ENCODE measurements at places on chromosomes 3 and 15.

DNA sequence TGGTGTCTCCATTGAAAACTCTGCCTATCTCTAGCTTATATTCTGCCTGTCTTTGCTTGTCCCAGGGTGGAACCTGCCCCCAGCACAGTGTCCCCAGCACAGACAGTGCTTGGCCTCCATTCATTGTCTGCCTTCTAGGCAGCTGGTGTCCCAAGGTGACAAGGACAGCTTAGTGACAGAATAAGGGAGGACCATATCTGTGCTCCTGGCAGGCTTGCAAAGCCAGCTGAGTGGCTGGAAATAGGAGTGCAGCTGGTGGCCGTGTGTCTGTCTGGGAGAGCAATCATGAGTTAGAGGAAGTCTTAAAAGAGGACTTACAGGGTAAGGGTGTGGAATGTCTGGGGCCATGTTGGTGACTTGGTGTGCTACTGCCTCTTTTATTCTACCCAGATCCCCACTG lies 33.4 kb downstream of the SCN5A start:
- no peak for DNase-seq

DNA sequence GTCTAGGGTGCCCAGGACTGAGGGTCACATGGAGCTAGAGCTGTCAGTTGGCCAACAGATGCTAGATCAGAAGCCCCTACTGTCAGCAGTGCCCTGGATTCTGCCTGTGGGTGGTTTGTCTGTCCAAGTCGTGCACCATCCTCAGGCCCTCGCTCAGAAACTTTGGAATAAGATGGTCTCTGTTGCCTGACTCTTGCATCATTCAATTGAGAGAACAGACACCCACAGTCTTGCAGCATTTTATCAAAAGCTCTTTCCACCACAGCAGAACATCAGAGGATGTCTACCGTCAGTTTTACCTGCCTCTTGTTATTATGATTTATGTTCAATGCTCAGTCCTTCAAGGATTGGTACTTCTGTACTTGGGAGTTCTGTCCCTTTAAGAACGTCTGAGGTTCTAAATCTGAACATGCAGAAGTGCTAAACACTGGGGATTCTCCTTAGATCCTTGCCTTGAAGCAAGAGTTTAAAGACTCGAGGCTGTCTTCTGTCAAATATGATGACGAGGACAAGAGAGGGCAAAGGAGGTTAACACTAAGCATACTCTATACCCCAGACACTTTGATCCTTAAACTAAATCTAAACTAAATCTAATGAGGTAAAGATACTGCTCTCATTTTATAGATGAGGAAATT lies 4.8 kb downstream of the AQP9 start:
- no peak for DNase-seq

GRCh38 chr3:141552440-141552991 lies 65.7 kb downstream of the RASA2 start:
- DNase-seq, result no peak

- peak; percentile 51 for DNase-seq
These were observed 325.3 kb downstream of the THSD4 start for GRCh38 chr15:71440489-71441110.

- DNase-seq, result no peak
These were observed 138.1 kb downstream of the CHDH start for GRCh38 chr3:53708001-53708621.

- DNase-seq, result no peak
These were observed 346.6 kb downstream of the CNTN6 start for GRCh38 chr3:1439395-1439794.

DNA sequence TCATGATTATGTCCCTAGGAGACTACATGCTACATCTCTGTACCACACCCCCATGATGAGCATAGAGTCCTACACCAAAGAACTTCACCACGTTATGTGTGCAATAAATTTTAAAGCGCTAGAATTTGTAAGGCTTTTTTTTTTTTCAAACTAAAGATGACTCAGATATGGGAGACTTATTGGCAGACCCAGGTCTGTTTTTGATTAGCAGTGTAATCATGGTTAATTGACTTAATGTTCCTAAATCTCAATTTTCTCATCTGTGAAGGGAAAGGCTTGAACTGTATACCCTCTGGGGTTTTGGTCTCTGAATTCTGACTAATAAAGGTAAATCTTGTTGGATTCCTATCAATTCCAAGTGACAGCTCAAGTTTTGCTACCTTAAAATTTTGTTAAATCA lies 26.4 kb downstream of the ABI3BP start:
- no peak for DNase-seq

- DNase-seq, result no peak
These were observed 71.4 kb upstream of the ROPN1 start for GRCh38 chr3:124063197-124063909.

GRCh38 chr3:134761213-134761612 lies 33.8 kb upstream of the EPHB1 start:
- DNase-seq, result no peak

DNA sequence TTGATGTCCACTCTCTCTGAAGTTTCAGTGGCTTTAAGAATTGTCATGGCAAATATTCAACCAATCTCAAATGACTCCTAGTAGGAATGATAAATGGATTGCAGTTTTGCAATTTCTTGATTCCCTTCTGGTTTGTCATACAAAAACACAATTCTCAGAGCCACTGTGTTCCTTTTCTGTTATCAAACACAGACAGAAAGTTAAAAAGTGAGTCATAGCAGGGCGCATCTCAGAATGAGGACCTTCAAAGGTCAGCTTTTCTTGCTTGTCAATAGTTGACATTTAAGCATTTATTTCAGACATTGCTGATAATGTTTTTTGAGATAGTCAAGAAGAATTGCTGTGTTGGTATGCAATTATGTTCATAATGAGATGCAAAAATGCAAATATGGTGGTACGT lies 405.9 kb downstream of the NR2F2 start:
- DNase-seq, result no peak

DNA sequence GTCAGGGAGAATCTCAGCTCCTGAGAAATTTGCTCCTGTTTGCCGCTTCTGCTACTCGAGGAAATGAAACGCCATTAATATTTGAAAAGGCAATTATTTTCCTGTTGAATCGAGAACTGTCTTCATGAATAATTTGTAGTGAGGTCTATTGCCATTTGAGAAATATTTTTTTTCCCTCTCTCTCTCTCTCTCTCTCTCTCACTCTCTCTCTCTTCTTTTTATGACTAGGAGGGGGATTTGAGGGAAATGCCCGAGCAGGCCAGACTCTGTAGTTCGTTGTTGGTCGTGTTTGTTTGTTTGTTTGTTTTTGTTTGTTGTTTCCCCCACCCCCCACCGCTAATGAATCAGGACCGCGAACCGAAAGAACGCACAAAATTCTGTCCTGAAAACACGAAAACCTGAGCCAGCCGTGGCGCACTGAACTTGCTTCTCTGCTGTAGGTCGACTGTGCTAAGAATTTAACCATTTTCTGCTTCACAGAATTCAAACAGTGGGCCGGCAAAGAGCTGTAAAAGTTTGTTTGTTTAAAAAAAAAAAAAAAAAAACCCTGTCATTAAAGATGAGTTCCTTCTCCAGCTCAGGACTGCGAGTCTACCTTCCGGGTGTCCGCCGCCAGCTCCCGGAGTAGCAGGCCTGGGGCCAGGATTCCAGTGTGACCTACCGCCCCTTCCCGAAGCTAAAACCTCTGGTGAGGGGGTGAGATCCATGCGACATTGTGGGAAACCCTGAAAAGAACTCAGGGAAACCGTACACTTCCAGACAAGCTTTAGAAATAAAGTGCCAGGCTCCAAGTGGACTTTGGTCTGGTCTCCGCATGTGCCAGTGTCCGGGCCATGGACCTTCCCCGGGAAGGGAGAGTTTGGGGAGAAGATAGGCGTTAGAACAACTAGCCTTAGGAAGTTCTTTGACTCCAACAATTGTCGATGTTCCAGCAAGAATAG lies 12.1 kb downstream of the ZIC4 start:
- DNase-seq, result no peak

- DNase-seq, result no peak
These were observed 6.4 kb downstream of the ROBO1 start for GRCh38 chr3:79761441-79761840.

- peak; percentile 94 for DNase-seq
These were observed 1028.6 kb downstream of the OTOL1 start for GRCh38 chr3:162525066-162525742.

DNA sequence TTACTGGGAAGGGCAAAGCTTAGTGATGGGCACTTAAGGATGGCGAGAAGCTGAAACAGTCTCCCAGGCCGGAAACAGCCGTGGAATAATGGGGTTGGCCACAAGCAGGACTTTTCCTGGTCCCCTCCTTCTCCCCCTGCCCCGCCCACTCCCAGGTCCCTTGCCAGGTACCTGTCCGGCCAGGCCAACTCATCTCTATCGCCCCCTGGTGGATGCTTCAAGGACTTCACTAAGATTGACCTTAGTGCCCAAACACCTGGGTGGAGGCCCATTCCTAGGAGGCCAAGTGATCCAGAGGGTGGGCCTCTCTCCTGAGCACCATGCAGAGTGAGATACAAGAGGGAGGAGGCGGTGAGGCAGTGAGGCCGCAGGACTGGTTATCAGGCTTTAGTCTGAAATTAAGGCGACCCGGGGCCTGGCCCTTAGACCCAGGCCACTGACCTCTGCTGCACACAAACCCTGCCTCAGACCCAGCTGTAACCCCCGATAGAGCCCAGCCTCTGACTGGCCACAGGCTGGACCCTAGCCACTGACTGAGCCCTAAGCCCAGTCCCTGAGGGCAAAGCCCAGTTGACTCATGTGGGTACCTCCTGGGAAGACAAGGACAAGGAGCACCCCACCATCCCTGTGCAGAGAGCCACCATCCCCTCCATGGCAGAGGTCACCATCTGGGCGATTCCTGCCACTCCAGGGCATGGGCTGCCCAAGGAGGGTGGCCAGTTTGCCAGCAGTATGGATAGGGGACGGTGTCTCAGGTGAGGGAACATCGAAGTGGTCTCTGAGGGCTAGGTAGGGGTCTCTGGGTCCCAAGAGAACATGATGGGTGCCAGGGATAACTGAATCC lies 37.6 kb downstream of the VIPR1 start:
- DNase-seq, result no peak

DNA sequence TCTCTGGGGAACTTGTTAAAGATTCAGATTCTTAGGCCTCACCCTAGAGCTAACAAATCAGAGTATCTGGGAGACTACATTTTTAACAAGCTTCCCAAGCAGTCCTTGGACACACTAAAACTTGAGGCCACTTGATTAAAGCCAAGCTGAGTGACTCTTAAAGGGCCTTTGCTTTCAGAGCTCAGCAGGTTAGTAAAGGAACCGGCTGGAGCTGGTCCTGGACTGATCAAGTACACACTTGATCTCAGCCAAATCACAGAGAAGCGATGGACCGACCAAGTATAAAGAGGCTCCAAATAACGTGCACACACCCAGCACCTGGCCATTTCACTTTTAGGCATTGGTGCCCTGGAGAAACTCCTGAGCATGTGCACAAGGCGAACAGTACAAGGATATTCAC lies 12.9 kb upstream of the TM6SF1 start:
- DNase-seq, result no peak

GRCh38 chr15:92365084-92365483 lies 28.6 kb upstream of the ST8SIA2 start:
- DNase-seq, result no peak

DNA sequence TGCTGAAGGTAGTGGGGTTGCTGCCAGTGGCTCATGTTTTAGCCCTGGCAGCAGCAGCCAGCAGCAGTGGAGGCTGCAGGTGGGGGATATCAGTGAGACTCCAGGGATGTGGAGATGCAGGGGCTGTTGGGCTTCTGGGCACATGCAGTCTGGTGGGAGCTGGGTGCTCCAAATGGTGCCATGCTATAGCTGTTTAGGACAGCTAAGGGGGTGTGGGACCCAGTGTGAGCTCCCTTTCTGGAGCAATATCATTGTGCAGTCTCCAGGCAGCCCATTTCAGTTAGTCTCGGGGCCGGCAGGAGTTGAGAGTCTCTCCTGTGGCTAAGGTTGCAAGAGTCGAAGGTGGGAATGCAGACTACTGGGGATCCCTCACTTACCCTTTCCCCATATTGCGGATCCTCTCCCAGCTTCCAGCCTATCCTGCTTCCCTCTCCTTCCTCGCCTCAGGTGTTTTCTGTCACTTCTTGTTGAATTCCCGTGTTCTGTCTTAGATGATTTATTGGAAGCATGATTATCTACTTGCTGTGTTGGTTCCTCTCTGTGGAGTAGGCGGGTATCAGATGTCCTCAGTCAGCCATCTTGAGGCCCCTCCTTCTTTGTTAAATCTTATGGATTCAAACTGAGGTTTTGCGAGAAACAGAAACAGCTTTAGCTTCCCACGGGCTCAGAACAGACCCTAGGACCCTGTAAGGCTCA lies 112.0 kb downstream of the FAM43A start:
- no peak for DNase-seq

GRCh38 chr3:51379746-51380455 lies 5.2 kb upstream of the MANF start:
- DNase-seq, result no peak

DNA sequence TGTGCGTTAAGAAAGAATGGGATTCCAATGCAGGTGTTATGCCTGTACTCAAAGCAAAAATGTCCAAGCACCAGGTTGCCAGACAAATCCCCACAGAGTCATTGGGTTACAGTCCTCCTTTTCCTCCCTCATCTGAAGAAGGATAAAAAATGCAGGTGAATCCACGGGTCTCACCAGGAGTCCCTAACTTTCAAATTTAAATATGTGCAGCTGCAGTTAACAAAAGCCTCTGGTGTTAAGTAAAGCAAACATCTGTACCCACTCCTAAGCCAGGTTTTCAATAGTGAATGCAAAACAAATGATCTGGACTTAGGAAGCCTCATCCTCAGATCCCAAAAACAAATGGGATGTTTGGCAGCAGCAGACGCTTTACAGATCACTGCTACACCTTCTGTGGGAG lies 70.4 kb upstream of the SETMAR start:
- DNase-seq, result no peak

DNA sequence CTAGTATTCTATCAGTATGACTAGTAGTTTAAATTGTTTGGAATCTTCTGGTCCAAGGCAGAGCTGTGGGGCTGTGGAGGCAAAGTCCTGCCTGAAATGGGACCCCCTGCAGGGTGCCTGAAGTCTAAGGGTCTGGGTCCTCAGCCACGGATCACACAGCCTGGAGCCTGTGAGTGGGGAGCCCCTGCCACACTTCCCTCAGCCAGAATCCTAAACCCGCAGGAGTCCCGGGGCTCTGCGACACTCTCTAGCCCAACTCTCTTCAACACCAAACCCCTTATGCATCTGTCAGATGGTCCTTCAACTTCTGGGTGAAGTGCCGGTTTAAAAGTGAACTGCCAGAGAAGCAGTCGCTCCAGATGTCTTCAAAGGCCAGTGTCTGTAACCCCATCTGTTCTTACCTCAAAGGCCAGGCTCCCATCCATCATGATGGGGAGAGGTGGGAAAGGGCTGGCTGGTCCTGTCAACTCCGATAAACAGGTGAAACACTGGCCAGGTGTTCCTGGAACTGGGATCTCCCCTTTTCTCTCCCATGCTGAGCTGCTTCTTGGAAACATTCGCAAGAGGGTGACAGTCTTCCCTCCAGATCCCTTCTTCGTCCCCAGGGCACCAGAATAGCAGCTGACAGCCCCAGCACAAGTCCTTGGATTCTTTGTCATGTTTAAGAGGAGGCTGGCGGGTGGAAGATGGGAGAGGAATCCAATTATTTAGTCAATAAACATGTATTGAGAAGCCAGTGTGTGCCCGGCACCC lies 45.6 kb downstream of the CPN2 start:
- DNase-seq, result no peak

- DNase-seq, result no peak
These were observed 38.5 kb downstream of the MYO5C start for GRCh38 chr15:52256930-52257733.

GRCh38 chr15:41809121-41809520 lies 18.8 kb upstream of the JMJD7 start:
- DNase-seq, result no peak
